ENCODE measurements at places on chromosomes 7 and 10. TPM values are rescaled to one million over a fixed set of nuclear protein-coding genes. Genes with fewer than 3 reads are reported as not detected.

- DNase-seq: no peak
Measured at GRCh38 chr7:32395168-32395567, 95.0 kb downstream of the LSM5 start.

GRCh38 chr10:5485948-5486852 lies 13.2 kb downstream of the CALML5 start:
- no peak for DNase-seq

GHRHR gene
- total RNA-seq: not detected

GRCh38 chr10:75449382-75450074 lies 18.1 kb downstream of the LRMDA start:
- no peak for DNase-seq

- peak; percentile 52 for DNase-seq
Measured at GRCh38 chr7:33722383-33723101, 182.8 kb upstream of the BMPER start.

TBX20 gene
- total RNA-seq: 6.4 TPM

KAZALD1 gene
- 71.5 TPM for total RNA-seq

GRB10 gene
- 20.1 TPM for total RNA-seq

HHEX gene
- total RNA-seq: 0.49 TPM

HOXA10 gene
- total RNA-seq: 0.08 TPM

GPR37 gene
- 7.0 TPM for total RNA-seq

Data from fibroblast of the aortic adventitia (primary cell).